ENCODE measurements at places on chromosomes 12 and 14.

- DNase-seq, result no peak
These were observed 35.5 kb downstream of the FBLN5 start for GRCh38 chr14:91912035-91912434.

GRCh38 chr12:46150735-46151134 lies 118.1 kb downstream of the SLC38A1 start:
- no peak for DNase-seq

- DNase-seq, result no peak
These were observed 25.7 kb upstream of the SERPINA6 start for GRCh38 chr14:94348836-94349235.

DNA sequence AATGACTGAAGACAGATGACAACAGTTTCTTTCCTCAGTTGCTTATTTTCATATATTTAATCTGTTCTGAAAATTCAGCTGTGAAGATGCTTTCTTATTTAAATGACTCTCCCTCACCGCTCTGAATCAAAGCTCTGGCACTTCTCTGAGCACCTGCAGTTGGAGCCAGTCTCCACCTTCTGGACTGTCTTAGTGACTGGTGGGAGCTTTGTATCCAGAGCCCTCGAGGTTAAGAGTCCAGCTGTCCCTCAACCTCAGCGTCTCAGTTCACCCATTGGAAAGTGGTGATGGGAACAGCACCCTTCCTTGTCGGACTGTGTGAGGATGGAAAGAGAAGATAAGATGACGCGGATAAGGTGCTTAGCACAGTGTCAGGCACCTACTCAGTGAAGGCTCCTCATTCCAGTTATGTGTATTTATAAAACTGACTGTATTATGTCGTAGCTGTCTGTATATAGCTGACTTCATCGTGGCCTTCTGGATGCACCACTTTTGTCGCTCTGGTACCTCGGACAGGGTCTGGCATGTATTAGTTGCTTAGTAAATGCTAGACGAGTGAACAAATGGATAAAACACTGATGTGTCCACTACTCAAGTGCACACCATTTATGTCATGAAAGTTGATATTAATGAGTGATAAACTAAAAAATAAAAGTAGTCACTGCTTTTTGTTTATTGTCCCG lies 34.5 kb downstream of the ELK3 start:
- no peak for DNase-seq

- no peak for DNase-seq
These were observed 233.8 kb upstream of the SEL1L start for GRCh38 chr14:81767266-81767995.

GRCh38 chr12:109052414-109053323 lies at the start of gene USP30:
TSS of gene USP30 (plus strand) at chr12:109052576. CDS start at chr12:109052679, 103 bp downstream.
- peak; percentile 91 for DNase-seq

- no peak for DNase-seq
These were observed 61.0 kb downstream of the CPM start for GRCh38 chr12:68871921-68872320.

DNA sequence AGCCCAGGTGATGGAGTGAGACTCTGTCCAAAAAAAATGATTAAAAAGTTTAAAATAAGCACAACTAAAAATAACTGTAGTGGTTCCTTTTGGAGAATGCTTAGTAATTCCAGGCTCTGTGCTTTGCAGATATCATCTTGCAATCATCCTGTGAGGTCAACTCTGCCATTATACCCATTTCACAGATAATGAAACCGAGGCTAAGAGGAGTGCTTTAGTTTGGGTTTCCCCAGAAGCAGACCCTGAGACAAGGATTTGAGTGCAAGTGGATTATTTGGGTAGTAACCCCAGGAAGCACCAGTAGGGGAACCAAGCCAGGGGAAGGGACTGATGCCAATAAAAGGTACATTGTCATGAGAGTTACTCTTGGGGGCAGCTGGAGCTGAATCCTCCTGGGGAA lies 44.7 kb downstream of the RIN3 start:
- no peak for DNase-seq

GRCh38 chr12:6612652-6613014 lies 5.5 kb upstream of the CHD4 start:
- no peak for DNase-seq

DNA sequence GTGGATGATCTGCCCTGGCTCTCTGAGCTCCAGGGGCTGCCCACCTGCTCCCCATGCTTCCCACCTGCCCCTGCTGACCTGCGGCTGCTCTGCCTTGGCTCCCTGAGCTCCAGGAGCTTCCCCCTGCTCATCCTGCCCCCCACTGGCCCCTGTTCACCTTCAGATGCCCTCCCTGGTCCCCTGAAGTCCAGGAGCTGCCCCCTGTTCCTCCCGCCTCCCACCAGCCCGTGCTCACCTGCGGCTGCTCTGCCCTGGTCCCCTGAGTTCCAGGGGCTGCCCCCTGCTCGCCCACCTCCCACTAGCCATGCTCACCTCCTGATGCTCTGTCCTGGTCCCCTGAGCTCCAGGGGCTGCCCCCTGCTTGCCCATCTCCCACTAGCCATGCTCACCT lies 219.7 kb downstream of the TMEM121 start:
- no peak for DNase-seq

DNA sequence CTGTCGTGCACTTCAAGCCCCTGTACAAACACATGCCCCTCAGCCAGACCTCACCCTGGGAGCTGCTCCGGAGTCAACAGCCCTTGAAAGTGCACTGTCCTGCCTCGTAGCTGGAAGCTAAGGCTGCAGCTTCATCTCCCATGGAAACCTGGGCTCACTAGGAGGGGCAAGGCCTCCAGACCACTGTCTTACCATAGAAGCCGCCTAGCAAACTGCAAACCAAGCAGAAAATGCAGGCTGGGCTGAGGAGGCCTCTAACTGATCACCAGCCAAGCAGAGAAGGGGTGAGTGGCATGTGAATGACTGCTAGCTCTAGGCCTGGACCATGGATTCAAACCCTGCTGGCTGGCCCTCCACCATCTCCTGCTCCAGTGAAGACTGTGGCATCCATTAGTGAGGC lies 340.2 kb downstream of the CACNA1C start:
- no peak for DNase-seq

DNA sequence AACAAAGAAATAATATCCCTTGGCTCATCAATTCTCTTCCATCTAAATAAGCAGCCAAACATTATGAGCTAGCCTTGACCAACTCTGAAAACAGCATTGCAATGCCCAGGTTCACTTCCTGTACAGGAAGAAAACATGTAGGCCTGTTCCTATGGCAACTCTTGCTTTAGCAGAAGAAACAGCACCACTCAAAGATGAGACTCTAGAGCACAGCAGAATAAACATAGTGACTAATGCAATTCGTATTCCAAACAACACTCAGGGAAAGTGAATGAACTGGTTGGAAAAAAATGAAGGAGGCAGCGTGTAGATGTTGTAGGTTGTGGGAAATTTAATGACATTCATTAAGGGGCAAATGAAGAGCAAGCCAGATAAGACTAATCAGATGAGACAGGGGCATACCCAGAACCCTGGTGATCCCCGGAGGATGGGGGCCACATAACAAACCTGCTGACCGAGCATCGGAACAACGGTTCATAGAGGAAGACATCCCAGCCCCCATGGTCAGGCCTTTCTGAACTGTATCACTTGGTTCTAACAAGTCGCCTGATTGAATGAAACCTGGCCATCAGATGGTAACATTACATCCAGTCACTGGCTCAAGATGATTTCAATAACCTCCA lies 9.0 kb downstream of the ARHGDIB start:
- DNase-seq, result no peak

DNA sequence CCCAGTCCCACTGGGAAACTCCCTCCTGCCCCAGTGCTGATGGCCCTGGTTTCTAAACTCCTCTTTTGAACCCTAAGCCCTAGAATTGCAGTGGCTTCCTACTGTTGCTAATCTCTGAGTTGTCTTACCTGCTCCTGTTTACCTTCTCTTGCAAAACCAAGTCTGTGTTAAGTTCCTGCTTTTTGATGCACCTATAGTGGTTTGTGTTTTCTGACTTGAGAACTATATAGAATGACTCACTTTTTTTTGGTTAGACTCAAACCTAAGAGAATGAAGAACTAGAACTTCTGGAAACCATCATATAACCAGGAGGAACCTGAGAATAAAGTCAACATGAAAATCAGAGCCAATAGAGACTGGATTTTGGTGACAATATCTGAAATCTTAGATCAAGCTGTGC lies 5.5 kb upstream of the GAS2L3 start:
- DNase-seq, result no peak

- no peak for DNase-seq
These were observed 15.4 kb downstream of the GALNT16 start for GRCh38 chr14:69275331-69275730.

GRCh38 chr12:127548123-127548553 lies 718.8 kb upstream of the TMEM132C start:
- DNase-seq, result no peak

- DNase-seq, result peak; percentile 87
These were observed 141.4 kb downstream of the PPM1H start for GRCh38 chr12:62793256-62794217.

DNA sequence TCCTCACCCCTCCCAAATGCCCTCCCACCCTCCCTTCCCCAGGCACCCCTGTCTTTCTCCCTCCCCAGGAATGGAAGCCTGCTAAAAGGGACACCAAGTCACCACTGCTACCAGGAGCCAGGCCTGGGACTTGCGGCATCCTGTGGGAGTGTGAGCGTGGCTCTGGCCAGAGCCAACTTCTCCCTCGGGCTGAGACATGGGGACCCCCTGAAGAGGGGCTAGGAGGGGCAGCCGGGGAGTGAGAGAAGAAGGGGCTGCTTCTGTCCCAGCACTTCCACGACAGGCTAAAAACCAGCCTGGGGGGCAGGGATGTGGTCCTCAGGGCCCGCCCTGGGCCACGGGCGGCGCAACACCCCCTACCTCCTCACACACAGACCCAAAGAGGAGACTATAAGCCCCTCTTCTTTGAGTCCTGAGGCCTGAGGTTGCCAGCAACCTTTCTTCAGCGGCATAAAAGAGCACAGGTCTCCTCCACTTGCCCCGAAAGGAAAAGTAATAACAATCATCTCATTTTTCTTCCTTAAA lies 278.9 kb downstream of the DPF3 start:
- no peak for DNase-seq

All from nephron progenitor cell (in vitro differentiated cells).